NT2/D1 (cell line): ENCODE measurements at places on chromosomes 6 and 20.
A peak's percentile ranks its signal among the peaks of the same experiment; 100 is the strongest.

DNA sequence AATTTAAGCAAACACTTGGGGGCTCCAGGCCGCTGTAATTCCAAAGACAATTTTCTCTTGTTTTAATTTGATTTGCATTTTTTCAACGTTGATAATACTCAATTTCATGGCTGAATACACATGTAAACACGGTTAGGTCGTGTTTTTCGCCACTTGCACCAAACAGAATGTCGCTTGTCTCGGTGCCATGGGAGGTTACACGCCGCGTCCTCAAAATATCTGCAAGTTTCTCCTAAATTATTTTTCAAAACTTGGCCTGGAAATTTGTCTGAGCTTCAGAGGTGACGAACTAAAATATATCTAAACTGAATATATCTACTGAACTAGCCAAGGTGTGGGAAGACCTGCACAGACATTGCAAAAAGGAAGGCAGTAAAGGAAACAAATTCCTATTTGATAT, 15.0 kb downstream of the FOXA2 start:
- no peak for DNase-seq

GRCh38 chr20:21396599-21397340, 556 bp downstream of the NKX2-4 start:
- DNase-seq = no peak

GRCh38 chr6:2546901-2547300, 203.8 kb downstream of the MYLK4 start:
- DNase-seq = no peak

GRCh38 chr6:61977947-61978346, 308.1 kb downstream of the KHDRBS2 start:
- no peak for DNase-seq

DNA sequence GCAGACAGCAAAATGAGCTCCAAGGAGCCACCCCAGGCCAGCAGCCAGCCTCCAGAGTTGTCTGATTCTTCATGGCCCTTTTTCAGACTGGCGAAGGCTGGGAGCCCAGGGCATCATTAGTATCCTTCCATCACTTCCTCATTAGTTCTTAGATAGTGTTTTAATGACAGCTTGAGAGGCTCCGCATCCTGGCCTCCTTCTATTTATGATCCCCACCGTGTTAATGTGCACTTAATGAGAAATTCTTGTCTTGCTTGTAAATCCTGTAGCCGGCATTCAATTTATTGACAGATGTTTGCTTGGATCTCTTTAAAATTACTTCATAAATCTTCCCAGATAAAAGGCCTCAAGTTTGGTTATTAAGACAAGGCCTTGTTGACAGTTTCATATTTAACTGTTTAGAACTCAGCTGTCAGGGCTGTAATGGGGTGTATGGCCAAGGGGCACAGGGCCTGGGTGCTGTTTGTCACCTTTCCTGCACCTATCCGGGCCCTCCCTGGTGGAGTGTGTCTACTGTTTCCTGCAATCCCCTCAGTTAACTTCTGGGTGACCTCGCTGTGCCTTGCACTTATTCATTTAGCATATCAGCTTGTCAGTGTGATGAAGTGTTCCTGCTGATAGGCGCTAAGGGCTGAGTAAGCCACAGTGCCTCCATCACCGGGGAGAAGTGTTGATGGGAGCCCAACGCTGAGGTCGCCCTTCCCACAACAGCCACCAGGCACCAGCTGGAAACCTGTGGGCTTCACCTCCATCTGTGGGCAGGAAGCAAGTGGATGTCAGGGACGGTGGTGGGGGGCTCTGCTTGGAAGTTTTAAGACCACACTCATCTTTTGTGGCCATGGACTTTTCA, 169.3 kb downstream of the TSHZ2 start:
- no peak for DNase-seq

DNA sequence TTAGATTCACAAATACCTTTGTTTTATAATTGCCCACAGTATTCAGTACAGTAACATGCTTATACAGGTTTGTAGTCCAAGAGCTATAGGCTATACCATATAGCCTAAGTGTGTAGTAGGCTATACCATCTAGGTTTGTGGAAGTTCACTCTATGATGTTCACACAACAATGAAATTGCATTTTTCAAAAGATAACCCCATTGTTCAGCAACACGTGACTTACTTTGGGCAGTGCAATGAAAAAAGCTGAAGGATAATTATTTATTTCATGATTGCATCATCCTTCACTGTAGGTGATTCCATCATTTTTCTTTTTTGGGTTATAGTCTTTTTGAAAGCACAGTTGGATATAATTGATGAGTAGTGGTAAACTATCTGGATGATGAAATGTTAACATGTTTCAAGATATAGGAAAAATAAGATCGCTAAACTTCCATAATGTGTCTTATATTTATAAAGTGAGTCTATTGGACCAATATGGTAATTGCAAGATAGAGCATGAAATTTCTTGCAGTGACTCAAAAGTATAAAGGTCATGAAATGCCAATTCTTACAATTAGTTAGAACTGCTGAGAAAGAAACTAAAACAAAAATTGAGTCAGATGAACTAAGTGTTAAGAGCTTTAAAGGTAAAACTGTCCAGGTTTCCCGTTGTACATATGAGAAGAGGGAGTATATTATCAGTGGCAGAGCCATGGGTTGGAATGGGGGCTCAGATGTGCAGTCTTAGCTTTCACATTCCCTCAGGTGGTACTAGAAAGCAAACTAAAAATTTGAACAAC, 164.4 kb downstream of the ZFAND3 start:
- no peak for DNase-seq

- DNase-seq = no peak
Observed at GRCh38 chr6:154206141-154206540, 150.5 kb downstream of the IPCEF1 start.

- DNase-seq = no peak
Observed at GRCh38 chr6:43105538-43106222, 29.6 kb downstream of the PTK7 start.

DNA sequence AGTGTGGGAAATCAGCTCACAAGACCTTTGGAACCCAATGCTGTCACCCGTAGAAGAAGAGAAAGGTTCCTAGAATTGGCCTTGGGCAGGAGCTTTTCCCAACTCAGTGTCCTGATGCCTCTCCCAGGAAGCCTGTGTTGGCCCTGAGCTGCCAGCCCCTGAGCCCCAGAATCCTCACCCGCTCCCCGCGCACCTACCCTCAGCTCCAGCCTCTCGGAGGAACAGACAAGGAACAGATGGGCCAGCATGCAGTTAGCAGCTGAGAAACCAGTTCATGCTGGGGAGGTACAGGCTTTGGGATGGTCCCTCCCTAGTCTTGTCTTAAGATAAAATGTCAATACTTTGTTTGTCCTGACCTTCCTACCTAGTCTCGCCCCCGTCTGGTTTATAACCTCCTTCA, 121.9 kb upstream of the CDH4 start:
- DNase-seq = no peak

DNA sequence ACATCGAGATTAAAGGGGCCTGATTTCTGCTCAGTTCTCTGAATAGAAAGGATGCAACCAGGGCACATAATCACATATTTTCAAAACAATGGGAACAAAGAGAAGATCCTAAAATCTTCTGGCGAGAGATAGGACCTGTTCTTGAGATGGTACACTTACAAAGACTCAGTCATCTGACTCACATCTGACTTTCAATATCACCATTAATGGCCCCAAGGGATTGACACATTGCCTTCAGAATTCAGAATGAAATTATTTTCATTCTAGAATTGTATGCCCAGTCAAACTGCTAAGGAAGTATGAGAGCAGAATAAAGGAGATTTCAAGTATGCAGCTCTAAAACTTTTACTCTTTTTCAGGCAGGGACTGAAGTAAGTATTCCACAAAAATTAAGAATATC, 240.7 kb upstream of the POU3F2 start:
- no peak for DNase-seq

DNA sequence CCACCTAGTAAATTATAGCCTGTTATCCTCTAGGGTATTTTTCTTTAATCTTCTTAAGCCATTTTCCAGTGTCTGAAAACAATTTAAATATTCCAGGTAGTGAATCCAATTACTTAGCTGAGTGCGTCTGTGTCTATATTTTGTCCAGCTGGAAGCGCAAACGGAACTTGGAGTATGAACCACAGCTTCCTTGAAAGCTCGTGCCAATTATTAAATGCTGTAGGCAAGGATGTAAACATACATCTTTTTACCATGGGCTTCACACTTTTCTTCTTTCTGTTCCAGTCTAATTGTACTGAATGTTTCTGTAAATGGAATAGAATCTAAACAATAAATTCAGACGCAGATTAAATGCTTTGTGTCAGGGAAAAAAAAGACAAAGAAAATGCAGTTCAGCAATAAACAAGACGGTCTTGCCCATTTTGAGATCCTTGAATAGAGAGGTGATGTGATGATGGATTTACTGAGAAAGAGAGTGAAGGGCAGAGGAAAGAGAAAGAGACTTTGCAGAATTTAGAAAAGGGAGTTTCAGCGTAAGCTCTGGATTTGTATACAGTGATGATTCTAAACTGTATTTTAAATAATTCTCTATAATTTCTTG, 1.9 kb downstream of the PLCB1 start:
- no peak for DNase-seq

DNA sequence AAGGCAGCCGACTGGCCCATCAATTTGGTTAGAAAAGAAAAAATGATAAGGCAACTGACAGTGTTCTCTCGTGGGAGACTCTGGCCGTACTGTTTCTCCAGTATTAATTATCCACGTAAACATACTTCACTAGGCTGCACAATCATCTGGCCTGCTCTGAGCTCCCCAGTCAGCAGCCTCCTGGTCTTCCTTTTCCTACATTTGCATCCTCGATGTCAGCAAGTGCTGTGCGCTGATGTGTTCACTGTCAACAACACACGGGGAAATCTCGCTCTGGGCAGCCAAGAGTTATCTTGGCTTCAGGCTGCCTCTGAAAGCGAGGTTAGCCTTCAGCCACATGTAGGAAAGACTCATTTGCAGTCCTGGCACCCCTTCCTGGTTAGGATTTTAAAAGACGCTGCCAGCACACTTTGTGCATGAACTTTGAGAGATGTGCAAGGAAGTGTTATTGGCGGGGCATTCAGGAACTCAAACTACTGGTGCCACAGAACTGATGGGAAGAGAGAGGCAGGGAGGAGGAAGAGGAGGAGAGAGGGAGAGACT, 460.5 kb upstream of the ARID1B start:
- no peak for DNase-seq

GRCh38 chr6:9186148-9186547, 750.8 kb upstream of the SLC35B3 start:
- no peak for DNase-seq

DNA sequence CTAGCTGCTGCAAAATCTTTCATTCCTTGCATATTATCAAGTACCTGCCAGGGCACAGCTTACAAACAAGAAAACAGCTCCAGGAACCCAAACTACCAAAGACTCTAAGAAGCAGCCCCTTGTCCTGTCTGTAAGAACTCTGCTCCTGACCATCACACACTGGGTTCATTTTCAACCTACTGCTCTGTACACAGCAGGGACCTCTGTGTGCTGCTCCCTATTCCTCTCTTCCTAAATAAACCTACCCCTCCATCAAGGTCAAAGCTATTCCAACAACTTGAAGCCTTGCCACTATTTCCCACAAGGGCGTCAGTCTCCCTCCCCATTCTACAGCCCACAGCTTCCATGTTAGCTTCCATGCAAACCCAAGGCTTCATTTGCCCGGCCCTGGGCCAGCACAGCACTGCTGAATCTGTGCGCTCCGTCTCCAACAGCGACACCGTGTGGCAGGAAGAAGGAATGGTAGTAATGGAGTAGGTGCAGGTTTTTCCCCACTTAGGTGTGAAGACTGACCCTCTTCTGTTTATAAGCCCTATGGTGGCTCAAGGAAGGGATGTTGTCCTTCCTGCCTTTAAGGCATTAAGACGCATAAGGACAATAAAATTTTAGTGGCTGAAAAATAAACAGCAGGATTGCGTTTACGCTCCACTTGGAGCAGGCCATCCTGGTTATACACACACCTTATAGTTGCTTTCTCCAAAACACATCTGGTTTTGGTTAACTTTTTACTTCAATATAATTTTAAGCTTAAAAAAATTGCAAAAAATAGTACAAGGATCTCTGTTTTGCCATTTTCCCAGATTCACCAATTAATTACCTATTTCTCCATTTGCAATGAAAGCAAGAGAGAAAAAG, 115.2 kb upstream of the NXT1 start:
- peak; percentile 44 for DNase-seq

- no peak for DNase-seq
Observed at GRCh38 chr20:52291109-52291508, 99.5 kb upstream of the ZFP64 start.

- no peak for DNase-seq
Observed at GRCh38 chr6:16158943-16159557, 30.2 kb downstream of the MYLIP start.

GRCh38 chr6:13560651-13561044, 13.8 kb upstream of the SIRT5 start:
- DNase-seq = no peak

DNA sequence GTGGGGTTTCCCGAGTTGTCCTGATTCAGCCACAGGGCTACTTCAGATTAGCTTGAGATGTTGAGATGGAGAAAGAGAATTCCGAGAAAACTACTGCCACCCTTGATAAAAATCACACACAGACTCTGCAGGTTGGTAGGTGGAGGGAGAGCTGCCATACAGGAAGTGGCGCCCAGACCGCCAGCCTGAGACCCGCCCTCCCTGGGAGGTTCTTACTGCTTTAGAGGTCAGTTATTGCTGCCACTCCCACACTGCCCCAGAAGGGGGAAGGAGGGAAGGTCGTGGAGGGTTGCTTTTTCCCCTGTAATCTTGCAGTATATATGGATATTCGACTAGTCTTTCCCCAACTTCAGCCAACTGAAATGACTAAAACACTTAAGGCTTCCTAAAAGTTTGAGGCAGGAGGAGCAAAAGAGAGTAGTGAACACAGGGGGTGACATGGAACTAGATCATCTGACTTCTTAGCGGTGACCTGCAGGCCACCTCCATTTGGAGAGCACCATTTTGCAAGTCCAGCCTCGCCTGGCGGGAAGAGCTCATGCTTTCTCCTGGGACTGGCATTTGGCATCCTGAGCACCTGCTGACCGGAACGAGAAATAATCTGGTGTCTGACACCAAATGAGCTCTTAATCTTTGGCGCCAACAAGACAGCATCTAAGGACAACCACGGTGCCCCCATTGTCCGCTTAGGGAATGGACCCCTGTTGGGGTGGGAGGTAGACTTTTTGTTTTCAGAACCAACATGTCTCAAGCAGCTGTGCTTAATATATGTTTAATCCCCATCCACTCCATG, 35.7 kb upstream of the SLC22A1 start:
- no peak for DNase-seq

DNA sequence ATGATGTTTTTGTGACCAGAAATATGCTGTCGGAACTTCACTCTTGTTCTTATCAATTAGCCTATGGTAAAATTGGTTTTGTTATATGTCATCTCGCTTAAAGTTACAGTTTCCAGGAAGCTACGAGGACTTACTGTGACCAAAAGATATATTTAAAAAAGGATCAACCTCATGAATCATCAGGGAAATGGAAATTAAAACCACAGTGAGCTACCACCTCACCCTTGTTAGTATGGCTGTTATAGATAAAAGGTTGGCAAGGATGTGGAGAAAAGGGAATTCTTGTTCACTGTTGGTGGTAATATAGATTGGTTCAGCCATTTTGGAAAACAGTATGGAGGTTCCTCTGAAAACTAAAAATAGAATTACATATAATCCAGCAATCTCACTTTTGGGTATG, 14.3 kb upstream of the INSM1 start:
- no peak for DNase-seq
